ENCODE measurements at places on chromosomes 13 and 19.

- no peak for DNase-seq
These were observed 1.7 kb downstream of the ANKRD24 start for GRCh38 chr19:4183967-4184717.

DNA sequence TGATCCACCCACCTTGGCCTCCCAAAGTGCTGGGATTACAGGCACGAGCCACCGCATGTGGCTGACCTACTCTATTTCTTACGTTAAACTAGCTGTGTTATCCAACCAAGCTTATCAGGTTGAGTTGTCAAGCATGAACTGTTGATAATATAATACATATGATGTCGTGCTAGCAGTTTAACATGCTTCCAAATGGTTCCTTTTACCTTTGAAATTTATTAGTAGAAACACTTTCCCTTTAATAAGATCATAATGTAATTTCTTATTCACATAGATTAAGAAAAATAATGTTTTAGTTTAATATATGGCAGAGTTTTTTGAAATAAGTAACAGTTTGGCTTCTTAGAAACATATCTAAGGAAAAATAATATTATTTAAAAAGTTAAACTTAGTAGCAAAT is 34.4 kb upstream of the VWA8 start:
- no peak for DNase-seq

DNA sequence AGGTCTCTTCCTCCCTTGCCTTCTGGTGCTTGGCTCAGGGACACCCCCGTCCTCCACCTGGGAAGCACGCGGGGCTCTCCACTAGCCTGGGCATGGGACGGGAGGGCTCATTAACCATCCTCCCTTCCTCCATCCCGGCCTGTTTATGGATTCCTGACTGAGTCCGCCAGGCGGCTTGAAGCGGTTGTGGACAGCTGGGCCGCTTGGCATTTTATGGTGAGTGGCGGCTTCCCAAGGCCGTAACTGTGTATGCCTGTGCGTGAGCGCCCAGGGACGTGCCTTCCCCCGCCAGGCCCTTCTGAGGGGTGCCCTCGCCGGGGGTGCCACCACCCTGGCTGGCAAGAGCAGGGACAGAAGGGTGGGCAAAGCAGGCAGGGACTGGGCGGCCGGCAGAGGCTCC is 202.8 kb downstream of the URI1 start:
- DNase-seq = no peak

- no peak for DNase-seq
These were observed 152.0 kb upstream of the UQCRFS1 start for GRCh38 chr19:29364999-29365398.

DNA sequence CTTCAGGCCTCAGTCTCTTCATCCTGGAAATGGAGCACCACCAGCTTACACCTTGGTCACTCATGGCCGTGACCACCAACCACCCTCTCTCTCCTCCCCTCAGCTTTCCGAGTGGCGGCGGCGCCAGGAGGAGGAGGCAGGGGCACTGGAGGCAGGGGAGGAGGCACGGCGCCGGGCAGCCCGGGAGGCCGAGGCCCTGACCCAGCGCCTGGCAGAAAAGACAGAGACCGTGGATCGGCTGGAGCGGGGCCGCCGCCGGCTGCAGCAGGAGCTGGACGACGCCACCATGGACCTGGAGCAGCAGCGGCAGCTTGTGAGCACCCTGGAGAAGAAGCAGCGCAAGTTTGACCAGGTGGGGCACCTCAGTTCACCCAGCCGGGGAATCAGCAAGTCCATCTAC is 47.7 kb downstream of the KCNC3 start:
- no peak for DNase-seq

DNA sequence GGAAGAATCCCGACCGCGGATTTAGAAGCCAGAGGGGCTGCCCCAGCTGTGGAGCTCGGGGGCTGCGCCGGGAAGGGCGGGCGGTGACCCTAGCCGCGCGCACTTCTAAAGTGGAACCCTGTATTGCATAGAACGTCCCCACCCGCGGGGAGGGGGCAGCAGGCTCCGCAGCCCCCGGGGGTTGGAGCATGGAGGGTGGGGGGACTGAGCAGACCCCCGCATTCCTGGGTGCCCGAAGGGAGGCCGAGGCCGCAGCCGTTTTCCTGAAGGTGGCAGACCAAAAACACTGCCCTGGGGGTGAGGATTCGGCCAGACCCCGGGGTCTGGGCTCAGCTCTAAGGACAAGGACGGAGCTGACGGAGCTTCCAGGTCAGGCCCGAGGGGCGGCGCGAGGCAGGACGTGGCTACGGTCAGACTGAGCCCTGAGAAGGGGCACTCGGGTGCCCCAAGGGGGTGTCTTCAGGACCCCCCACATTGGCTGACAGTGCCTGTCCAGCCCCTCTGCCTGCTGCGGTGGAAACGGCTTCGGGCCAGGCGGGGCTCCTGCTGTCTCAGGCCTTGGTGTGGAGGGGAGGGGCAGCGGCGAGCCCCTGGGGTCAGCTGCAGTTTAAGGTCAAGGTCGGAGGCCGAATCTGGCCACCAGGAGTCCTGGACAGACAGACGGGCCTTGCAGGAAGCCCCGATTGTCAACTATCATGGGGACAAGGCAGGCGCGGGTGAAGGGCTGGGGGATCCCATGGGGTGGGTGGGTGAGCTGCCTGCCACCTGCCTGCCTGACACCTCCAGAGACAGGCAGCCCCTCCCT is 12.6 kb downstream of the MKNK2 start:
- no peak for DNase-seq

DNA sequence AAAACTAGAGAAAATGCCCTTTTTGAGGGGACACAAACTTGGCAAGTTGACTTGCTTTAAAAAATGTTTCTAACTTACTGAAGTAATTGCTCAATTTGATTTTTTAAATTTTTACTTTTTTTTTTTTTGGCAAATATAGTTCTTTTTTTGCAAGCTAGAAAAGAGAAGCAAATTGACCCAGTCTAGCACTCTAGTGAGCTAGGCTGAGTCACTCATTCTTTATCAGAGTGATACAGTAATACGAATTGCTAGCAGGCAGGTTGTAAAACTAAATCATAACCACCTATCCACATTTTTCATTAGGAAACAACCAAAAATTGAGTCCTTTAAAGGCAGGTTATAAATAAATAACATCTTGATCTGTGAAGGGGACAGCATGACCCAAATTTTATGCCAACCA is 51.9 kb upstream of the C1QTNF9 start:
- no peak for DNase-seq

Data from NCI-H1436 (cell line).